Fibroblast of the conjunctiva (primary cell): ENCODE measurements at places on chromosomes 1 and 21.

DNA sequence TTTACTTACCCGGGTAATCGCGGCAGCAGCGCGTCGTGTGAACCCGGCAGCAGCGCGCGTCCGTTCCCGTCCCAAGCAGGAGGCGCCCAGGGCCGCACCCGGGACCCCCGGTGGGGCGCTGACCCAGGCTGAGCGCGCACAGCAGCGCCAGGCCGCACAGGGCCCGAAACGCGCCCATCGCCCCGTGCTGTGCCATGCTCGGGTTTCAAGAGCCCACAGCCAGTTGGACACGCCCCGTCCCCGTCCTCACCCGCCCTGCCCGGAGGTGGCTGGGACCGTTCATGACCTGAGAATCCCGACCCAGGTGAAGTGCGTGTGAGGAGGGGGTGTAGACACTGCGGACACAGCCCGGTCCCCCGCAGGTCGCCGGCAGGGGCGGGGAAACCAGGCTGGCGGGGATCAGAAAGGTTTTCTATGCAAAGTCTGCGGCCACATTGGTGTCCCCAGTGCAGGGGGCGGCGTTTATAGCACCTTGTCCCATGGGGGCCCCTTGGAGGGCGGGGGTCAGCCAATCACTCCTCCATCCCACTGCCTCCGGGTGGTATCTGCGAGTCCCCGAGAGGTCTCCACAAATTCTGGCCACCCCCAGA is at the start of gene TNFRSF18:
Gene TNFRSF18 (minus strand): TSS at position 217 of the 590 bp plus-strand sequence. CDS start 21 bp downstream, at position 196.
- no peak for DNase-seq

DNA sequence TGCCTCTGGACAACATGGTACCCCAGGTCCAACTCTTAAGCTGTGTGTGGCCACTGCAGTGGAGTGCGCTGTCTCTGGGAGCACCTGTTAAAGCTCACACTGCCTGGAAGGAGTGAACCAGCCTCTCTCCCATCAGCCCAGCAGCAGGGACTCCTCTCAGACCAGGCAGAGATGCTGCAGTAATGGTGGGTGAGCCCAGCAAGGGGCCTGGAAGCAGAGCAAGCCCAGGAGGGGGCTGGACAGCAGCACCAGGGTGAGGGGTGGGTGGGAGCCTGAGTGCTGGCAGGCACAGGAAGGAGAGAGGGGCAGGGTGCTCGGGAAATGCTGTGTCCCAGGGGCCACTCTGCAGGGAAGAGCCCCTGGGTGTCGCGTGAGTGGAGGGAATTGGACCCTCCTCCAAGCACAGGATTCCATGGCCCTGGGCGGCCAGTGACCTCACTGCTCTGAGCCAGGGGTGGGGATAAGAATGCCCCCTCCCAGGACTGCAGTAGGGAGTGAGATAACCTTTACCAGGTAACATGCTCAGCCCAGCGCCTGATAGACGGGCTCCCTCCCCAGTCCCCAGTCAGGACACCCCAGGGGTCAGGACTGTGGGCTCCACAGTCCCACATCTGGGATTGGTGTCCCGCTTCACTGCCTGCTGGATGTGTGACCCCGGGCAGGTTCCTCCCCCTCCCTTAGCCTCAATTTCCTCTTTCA is 313.1 kb downstream of the MATN1 start:
- no peak for DNase-seq

DNA sequence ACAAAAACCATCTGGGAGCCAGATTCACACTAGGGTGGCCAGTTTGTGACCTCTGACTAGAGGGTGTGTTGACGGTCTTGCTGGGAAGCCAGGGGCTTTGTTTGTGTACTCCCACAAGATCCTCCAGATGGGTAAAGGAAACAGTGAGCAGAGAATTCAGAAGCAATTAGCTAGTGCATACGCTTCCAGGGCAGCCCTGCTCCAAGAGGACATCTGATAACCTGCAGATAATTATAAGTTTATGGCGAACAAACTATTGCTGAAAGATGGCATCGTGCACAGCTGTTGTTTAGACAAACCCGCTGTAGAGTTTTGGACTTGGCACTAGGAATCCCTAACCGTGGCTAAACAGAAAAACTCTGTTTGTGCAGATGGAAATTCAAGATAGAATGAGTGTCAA is 326.4 kb downstream of the TGFB2 start:
- DNase-seq = peak; percentile 59

GRCh38 chr1:97164276-97164639 is 442.7 kb downstream of the PTBP2 start:
- no peak for DNase-seq

GRCh38 chr21:39581414-39581813 is 31.3 kb upstream of the B3GALT5 start:
- DNase-seq = no peak

DNA sequence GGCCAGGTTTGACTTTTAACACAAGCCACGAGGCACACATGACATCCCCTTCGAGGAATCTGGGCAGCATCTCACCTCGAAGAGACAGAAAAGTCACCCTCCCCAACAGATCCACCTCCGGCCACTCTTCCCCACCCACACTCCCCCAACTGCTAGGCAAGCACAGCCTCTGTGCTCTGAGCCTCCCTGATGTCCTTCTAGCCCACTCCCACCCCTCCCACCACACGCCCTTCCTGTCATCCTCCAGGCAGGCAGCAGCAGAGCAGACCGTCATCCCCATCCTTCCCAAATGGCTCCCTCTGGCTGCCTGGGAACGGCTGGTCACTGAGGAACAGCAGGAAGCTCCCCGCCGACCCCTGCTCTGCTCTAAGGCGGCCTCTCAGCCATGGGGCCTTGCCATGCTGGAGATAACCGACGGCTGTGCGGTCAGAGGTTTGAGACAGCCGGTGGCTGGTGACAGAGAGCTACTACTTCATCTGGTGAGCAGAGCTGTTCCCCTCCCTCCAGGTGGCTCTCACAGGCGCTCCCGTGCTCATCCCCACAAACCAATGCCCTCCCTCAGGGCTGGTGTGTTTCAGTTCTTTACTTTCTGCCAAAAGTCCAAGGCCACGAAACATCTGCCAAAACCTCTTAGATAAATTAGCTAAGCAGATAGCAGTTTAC is 25.6 kb downstream of the NPHP4 start:
- DNase-seq = no peak

- DNase-seq = no peak
Observed at GRCh38 chr1:107950464-107950863, 14.5 kb downstream of the VAV3 start.

DNA sequence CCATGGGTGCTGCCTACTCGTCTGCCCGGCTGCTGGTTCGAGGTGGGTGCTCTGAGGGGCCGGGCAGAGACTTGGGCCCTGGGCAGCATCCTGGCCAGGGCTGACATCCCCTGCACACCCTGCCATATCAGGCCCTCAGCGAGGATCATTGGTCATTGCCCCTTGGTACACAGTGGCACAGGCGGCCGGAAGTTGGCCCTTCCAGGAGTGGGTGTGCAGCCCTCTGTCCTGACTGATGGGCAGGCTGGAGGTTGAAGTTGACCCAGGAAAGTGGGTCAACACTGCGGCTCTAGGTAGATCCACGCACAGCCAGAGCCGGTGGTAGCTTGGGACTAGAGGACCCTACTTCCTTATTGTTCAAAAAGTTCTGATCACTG is 72.9 kb downstream of the TRIM11 start:
- no peak for DNase-seq

DNA sequence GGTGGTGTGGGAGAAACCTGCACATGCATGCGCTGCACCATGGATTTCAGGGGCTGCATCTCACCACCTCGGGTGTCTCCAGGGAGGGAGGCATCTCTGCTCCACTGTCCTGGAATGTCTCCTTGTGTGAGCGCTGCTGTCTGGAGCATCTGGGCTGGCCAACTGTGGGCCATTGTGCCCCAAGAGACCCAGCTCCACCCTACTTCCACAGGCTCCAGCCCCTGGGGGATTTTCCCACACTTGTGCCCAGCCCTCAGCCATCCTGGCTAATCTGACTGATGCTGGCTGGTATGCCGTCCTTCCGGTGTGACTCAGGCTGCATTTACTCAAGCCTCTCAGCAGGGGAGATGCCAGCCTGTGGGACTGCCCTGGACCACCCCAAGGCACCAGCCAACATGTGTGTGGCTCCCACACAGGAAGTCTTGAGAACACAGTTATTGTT is 62.0 kb downstream of the TRIM11 start:
- DNase-seq = no peak

GRCh38 chr1:70234733-70235132 is 13.6 kb downstream of the SRSF11 start:
- DNase-seq = no peak

DNA sequence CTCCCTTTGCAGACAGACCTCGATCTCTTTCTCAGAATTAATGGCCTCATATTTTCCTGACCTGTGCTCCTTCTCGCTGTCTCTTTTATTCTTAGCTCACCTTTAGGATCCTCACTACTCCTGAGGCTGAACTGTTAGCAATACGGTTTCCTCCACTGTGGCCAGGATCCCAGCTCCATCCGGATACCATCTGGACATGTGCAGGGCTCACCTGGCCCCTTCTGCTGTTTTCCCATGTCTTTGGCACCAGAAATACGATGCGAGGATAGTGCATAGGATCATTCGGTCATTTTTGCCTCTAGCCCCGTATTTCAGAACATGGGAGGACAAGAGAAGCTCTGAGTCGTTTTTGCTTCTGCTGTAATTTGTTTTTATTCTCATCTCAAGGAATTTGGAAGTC is 108.5 kb upstream of the KIF26B start:
- DNase-seq = no peak

DNA sequence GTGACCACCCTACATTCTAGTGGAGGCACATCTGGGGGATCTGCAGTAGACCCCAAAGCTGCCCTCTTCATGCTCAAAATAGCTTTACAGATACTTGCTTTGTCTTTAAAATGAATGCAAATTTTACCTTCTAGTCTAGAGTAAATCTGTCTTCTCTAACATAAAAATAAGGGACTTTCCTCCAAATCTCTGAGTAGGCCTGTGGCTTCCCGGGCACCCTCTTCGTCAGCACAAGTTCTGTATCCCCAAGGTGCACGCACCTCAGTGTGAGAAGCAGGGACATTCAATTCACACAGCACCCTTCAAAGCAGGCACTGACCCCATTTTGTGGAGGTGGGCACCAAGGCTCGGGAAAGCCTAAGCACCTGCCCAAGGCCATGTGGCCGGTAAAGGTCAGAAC is 19.0 kb downstream of the MEF2D start:
- no peak for DNase-seq

DNA sequence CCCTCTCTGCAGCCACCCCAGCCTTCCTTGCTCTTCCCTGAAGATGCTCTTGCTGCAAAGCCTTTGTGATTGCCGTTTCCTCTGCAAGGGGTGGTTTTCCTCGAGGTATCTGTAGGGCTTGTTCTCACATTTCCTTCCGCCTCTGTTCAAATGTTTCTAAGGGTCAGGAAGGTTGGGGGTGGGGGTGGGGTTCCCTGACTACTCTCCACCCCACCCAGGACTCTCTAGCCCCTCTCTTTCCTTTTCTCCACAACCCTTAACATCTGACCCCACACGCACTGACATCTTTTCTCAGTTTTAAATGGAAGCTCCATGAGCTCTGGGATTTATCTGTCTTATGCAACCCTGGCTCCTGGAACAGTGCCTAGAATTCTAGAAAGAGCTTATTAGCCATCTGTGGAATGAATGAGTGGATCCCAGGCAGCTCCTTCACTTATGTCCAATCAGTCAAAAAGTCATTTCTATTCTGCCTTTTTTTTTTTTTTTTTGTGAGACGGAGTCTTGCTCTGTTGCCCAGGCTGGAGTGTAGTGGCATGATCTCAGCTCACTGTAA is 27.3 kb upstream of the ZNF362 start:
- peak; percentile 89 for DNase-seq

DNA sequence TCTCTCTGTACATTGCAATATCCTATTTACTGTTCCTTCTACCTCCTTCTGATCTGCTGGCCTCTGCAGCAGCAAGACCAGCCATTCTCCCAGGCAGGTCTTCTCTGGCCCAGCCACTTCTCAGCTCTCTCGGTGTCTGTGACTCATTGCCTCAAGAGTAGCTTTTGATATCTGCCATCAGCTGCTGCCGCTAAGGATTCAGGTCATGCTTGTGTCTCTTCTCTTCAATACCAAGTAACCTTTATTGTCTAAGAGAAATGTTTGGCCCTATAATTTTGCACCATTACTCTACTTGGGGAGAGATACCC is 101.8 kb downstream of the TMEM53 start:
- no peak for DNase-seq

GRCh38 chr1:50665413-50665812 is 242.2 kb upstream of the DMRTA2 start:
- DNase-seq = no peak

DNA sequence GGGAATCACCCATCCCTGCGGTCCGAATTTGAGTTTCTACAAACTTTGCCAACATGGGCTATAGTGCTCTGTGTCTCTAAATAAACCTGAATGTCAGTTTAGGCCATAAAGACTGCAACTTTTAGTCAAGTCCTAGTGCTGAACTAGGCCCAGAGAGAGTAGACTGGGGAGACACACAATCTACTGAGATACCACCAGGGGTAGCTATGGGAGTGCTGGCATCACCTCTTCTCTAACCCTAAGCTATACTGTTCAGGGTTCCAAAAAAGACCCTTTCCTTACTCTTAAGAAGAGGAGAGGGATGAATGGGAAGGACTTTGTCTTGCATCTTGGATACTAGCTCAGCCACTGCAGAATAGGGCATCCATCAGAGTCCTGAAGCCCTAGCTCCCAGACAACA is 866.7 kb upstream of the PRMT6 start:
- DNase-seq = no peak

DNA sequence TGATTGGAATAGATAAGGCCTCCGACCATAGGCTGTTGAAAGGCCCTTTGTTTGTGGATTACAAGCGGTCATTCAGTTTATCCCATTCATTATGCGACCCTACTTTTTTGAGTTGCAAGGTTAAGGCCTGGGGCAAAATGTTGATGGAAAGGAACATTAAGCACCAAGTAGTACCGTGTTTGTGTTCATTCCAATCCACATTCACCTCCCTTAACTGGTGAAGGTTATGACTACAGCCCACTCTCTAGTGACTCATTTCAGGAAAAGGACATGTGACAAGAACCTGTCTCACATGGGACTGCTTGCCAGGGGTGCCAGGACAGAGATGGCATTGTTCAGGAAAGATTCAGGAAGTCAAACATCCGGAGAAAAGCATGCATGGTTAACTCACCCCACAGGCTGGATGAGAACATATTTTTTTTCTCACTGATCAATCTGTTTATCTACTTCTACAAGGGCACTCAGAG is 81.6 kb downstream of the CD58 start:
- no peak for DNase-seq

- DNase-seq = no peak
Observed at GRCh38 chr1:70353601-70354331, 756 bp downstream of the ANKRD13C start.

GRCh38 chr1:53047737-53048736 is 14.0 kb upstream of the PODN start:
- no peak for DNase-seq

DNA sequence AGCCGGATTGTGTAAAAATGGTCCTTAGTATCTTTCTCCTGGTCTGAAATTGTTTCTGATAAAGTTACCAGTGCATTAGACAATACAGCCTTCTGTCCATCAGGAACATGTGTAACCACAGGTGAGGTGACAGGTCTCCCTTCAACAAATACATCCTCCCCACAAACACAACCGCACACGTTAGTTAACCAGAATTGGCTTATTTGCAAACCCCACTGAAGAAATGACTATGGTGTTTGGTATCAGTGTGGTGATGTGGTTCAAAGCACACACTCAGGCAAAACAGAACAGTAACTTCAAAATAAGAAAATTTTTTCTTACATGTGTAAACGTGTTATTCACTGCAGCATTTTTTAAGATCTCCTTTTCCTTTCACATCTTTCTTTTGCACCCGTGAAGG is 517.2 kb upstream of the NR5A2 start:
- no peak for DNase-seq
